Right lobe of liver (tissue), 6 donors: ENCODE measurements at places on chromosomes 2 and 18.
A peak's percentile ranks its signal among the peaks of the same experiment; 100 is the strongest.

DNA sequence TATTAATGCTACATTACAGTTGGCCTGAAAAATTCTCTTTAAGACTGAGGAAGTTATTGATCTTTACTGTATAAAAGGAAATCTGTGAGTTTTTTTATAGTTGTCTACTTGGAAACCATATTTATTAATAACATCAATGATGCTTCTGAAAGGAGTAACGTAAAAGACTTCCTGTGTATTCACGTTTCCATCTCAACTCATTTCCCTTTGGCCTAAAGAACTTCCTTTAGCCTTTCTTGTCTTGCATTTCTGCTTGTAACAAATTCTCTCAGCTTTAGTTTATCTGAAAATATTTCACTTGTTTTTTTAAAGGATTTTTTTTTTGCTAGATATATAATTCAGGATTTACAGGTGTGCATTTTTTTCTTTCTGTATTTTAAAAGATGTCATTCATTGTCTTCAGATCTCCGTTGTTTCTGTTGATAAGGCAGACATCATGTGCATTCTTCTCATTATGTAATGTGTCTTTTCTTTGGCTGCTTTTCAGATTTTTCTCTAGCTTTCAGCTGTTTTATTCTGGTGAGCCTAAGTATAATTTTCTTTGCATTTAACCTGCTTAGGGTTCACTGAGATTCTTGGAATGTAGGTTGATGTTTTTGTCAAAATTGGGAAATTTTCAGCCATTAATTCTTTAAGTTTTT, 159.0 kb upstream of the DAPL1 start:
- no peak for DNase-seq

- no peak for DNase-seq
Measured at GRCh38 chr2:186891185-186891621, 42.2 kb upstream of the ZSWIM2 start.

DNA sequence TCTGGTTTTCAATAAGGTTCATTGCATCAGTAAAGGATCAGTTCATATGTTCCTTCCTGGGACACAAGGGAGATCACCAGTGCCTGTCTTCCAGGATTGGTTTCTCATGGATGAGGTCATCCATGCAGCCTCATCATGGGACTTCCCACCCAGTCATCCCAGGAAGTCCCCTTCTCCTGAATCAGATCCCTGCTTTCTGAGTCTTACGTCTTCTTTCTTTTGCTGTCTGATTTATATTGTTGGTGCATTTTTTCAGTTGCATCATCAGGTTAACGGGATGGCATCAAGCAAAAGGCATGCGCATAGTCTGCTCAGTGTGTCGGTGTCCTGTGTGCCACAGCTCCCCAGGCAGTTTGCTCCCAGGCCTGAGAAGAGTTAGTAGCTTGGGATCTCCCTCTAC, 105.9 kb downstream of the SOX11 start:
- no peak for DNase-seq

GRCh38 chr2:98013407-98014042, 17.8 kb upstream of the TMEM131 start:
- DNase-seq, result no peak

GRCh38 chr2:2563309-2563860, 232.3 kb upstream of the MYT1L start:
- DNase-seq, result no peak

- no peak for DNase-seq
Measured at GRCh38 chr2:99811544-99811943, 321.7 kb upstream of the REV1 start.

- DNase-seq, result no peak
Measured at GRCh38 chr2:180790891-180791290, 189.5 kb upstream of the UBE2E3 start.

GRCh38 chr2:72037261-72037666, 110.4 kb downstream of the CYP26B1 start:
- no peak for DNase-seq

DNA sequence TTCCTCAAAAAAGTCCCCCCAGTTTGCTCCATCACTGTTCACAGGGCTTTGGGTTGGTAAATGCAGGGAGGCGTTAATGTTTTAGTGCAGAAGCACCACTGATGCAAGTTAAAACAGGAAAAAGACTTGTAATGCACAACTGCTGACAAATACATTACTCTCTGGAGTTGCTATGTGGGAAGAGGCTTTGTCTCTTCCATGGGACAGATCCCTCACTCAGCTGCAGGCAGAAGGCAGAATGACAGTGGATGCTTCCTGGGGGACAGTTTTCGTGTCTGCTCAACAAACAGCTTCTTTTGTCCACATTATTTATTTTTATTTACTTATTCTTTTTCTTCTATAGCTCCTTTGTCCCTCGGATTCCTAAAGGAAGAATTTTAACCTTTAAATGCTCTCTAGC, 22.7 kb upstream of the KCNE4 start:
- DNase-seq, result no peak

- no peak for DNase-seq
Measured at GRCh38 chr18:79632765-79633164, 46.8 kb upstream of the CTDP1 start.

- no peak for DNase-seq
Measured at GRCh38 chr2:24164416-24164973, 10.4 kb upstream of the FAM228A start.

DNA sequence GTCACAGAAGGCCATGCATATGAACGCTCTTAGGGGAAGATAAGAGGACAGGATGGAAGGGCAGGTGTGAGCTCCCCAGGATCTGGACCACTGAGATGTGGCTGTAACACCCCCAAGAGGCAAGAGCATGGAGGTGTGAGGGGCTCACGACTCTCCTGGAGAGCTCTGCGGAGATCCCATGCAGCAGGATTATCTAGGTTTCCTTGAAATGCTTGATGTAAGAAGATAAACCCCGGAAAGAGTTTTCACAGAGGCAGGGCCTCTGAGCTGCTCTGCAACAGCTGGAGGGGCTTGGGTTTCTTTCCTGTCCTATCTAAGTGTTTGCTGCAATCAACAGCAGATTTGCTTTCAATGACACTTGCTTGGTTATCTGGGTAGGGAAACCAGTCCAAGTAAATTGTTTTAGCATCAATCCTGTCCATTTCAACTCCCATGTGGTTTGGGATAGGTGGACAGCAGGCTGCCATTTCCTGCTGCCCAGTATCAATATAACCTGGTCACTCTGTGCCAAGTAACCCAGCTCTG, 138.9 kb downstream of the SMAD2 start:
- no peak for DNase-seq

DNA sequence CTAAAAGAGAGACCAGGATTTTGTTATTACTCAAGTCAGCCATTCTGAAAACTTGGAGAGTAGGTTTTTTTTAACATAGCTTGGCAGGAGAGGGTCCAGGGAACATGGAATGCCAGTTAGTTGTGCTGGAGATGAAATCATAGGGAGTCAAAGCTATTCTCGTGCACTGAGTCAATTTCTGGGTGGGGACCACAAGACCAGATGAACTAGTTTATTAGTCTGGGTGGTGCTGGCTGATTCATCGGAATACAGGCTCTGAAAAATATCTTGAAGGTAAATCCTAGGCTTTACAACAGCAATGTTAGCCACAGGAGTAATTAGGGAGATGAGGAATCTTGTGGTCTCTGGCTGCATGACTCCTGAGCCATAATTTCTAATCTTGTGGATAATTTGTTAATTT, 921.4 kb downstream of the TRIB2 start:
- no peak for DNase-seq

- DNase-seq, result peak; percentile 55
Measured at GRCh38 chr2:86044045-86044444, 61.6 kb downstream of the POLR1A start.

DNA sequence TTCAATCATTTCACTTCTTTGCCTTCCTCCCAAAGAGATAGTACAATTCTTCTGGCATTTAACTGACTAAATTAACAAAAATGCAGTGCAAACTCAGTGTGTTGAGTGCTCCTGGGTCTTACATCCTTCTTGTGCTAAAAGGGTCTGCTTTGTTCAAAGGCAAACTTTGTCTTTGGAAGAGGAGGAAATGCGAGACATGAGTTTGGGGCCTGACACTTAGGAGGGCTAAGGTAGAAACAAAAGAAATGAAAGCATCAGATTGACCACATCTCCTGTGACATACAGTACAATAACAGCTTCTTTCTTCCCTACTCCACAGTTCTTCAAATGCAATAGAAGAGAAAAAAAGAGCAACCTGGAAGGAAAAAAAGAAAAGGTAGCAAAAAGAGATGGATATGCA, 161.7 kb downstream of the CNTNAP5 start:
- DNase-seq, result no peak

DNA sequence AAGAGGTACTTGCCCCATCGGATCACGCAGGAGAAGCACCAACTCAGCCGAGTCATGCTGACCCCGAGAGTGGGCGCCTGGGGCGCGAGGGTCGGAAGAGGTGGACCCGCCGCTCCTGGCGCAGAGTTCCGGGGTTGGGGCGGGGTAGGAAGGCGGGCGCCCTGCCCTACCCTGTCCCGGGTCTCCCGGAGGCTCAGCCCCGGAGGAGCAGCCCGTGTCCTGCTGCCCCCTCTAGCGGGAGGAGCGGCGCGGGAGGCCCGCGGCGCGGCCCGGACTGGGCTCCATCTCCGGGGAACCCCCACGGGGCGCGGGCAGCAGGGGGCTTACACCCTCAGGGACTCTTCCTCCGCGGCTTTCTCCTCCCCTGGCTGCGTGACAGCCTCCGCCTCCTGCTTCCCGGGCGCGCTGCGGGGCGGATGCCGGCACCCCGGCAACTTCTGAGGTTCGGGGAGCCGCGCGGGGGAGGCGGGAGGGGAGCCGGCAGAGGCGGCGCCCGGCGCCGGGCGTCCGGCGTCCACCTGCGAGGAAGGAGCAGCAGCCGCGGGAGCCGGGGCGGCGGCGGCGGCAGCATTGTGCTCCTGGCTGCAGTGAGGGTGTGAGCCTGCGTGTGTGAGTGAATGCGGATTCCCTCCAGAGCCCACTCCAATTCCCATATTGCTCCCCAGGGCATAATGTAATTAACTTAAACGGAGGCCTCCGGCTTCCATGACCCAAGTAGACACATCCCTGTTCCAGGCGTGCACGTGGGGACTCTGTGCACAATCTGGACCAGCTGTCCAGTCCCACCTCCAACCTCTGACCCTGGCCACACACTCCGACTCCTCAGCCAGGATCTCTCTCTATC, 7.6 kb upstream of the TNS1 start:
- DNase-seq, result no peak

DNA sequence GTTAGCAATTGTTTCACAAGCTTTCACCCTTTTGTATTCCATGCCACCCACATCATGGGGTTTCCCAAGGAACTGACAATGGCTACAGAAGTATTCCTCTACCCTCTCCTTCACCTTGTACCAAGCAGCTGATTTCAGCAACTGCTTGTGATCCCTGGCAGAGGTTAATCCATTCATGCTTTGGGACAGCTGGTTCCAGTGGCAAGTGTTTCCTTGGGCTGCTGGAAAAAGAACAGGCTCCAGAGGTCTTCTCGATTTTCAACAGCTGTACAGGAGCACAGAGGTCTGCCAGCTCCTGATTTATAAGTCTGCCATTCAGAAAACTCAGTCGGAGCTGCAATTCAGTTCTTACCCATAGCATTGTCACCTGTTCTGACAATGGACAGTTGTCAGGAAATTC, 239.2 kb upstream of the CWC22 start:
- DNase-seq, result no peak

GRCh38 chr2:121611730-121612705, 37.2 kb downstream of the CLASP1 start:
- DNase-seq, result no peak

DNA sequence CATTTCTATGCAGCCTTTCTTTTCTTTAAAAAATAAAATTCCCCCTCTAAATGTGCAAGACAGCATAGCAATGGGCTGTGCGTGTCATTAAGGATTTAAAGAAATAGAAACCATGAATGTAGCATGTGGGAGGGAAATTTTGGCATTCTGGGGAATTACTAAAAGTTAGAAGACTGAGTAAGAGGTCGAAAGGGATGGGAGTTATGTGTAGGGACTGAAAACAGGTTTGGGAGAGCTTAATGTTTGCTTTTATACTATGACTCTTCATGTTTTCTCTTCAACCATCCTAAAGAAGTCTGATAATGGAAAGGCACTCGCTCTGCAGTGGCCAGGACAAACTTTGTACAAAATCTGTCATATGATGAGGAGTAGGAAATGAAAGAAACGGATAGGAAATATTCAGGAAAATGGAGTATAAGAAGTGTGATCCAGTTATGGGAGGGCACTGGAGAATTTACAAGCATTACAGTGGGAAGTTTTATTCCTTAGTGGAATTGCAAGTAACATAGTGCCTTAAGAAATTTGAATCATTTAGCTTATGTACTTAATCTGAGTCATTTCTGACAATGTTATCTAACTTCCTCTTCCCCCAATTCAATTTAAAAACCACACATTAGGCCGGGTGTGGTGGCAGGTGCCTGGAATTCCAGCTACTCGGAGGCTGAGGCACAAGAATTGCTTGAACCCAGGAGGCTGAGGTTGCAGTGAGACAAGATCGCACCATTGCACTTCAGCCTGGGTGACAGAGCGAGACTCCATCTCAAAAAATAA, 20.6 kb downstream of the TMEM87B start:
- DNase-seq, result no peak

GRCh38 chr2:54519841-54520459, 63.8 kb downstream of the SPTBN1 start:
- DNase-seq, result no peak
